NK-92 treated with Interleukin-12 subunit alpha and Interleukin-12 subunit beta, amount 100 ng/mL, for 24 hours (cell line): ENCODE measurements at places on chromosomes 6 and 20.

DNA sequence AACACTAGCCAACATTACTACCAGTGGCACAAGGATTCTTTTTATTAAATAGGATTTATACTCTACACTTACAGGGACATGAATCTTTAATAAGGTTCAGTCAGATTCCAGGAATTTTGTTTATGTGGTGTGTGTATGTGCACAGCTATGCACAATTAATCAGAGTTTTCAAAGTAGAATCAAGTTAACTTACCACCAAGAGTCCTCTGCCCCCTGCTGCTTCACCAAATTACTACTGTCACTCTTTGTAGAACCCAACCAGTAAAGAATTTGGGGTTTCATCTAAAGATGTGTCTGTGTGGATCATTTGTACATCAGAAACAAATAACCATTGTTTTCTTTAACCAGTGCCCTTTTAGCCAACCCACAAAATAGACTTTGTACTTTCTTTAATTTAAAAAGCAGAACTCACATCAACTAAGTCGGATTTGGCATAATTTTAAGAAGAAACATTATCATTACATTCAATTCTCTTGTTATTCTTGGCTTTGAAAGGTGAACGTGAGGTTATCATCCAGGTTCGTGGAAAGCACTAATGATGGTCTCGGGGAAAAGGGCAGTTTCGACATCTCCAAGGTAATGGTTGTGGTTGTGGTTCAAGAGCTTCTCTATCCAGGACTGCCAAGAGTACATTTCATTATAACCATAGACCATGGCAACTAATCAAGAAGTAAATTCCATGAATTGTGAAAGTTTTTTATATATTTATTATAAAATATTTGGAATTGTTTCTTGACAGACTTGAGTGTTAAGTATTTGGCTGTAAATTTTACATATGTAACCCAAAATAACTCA is 514.3 kb upstream of the ID4 start:
- DNase-seq: no peak

GRCh38 chr20:16018881-16019280 is 554.4 kb downstream of the KIF16B start:
- no peak for DNase-seq

DNA sequence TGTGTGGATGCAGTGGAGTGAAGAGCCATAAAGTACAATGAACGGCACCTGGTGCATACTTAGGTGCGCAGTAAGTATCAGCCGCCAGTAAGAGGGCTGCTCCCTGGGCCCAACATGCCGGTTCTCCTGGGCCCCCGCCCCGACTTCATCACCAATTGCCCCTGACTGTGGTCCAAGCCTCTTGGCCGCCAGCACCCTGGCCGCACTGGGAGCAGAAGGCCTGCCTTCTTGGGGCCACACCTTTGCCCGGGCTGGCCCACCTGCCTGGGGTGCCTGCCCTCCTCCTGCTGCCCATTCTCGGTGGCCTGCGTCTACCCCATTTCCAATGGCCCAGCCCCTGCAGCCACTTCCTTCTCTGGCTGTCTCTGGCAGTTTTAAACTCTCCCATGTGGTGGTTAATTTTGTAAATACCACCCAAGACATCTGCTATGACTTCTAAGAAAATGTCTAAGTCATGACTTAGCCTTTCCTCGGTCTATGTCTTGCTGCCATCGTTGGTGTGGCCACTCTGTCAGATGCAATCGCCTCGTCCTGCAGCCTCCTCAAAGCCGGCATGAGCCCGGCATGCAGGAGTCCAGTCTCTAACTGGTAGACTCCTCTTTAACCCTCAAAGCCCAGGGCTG is 36.8 kb downstream of the PMEPA1 start:
- DNase-seq: no peak

DNA sequence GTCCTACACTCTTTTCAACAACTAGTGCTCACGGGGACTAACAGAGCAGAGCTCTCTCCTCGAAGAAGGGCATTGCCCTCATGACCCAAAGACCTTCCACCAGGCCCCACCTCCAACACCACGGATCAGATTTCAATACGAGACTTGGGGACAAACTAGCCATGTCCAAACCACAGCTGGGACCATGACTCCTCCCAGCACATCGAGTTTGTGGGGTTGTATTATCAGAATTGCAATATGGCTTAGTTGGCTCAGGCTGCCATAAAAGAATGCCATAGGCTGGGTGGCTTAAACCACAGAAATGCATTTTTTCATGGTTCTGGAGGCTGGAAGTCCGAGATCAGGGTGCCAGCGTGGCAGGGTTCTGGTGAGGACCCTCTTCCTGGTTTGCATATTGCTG is 189.7 kb upstream of the PMEPA1 start:
- DNase-seq: no peak

DNA sequence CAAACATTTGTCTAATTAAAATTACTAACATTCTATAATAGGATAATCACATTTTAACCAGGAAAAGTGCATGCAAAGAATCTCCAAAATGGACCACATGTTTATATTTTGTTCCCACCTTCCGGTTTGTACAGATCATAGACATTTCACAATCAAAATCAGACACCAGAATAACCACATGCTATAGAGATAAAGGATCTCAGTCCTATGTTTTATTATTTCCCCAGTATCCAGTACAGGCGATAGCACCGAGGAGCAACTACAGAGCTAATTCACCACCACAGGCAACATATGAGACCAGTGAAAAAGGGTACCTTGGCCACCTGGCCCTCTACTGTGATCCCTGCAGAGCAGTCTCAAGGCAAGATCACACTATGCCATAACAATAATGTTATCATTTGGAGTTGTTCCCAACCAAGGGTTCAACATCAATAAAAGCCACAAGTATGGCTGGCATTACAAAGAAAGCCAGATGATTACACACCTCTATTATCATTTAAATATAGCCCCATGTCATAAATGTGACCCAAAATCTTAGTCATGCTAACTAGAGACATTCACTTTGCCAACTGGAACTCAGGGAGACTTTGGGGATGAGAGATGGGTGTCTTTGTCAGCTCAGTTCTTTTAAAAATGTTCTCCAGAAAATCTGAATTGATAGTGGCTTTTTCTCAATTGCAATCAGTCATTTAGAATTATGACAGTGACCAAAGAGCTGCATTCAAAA is 46.7 kb downstream of the RALGAPA2 start:
- DNase-seq: no peak

- DNase-seq: no peak
Measured at GRCh38 chr6:37514321-37514771, 14.7 kb upstream of the CCDC167 start.
